ENCODE measurements at places on chromosomes 2 and 18.

DNA sequence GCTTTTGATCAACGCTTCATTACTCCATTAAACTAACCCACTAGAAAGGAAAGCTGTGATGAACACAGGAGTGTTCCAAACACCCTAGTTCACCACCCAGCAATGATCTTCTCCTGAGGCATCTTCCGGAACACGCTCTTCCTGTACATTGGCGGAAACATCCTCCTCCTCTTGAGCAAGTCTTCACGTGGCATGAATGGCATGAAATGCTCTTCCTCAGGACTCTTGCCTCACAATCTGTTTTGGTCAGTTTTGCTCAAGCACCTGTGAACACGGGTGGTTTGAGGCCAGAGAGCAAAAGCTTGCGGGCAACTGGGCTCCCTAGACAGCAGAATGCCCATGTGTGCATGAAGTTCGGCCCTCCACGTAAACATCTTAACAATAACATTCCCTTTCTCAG, 734.2 kb upstream of the SALL3 start:
- no peak for DNase-seq

GRCh38 chr2:10265329-10266132, 37.2 kb upstream of the HPCAL1 start:
- DNase-seq = no peak

- no peak for DNase-seq
These were observed 72.0 kb upstream of the NEUROD1 start for GRCh38 chr2:181752301-181752700.

- no peak for DNase-seq
These were observed 107.3 kb downstream of the PLCL1 start for GRCh38 chr2:197911667-197912066.

- no peak for DNase-seq
These were observed 313.1 kb upstream of the SYT4 start for GRCh38 chr18:43590182-43590903.

GRCh38 chr2:148524519-148524919, 120.0 kb upstream of the EPC2 start:
- DNase-seq = no peak

- DNase-seq = peak; percentile 11
These were observed 84.6 kb downstream of the PLCL1 start for GRCh38 chr2:197889041-197889440.

- no peak for DNase-seq
These were observed 85.7 kb downstream of the SUCLG1 start for GRCh38 chr2:84373391-84373790.

DNA sequence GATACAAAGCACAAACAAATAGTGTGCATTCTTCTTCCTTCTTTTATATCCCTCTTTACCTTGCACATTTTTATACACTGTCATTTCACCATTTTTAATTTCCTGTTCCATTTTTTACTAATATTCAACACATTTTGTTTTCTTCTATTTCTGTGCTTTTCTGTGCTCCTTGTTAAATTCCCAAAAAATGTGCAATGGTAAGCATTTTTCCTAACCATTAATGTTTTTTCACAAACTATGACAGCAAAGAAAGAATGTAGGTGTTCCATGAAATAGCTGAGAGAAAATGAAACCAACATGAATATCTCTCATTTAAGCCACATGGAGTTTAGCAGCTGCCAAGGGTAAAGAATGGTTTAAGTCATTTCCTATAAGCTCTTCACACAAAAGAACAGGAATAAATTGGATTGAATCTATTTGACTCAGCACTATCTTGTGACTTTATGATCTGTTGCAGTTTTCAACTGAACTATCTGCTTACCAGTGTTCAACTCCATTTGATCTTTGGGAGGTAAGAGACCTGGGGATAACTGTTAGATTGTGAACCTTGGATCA, 145.7 kb upstream of the CDH19 start:
- DNase-seq = no peak

GRCh38 chr2:216556202-216556601, 57.6 kb downstream of the RPL37A start:
- DNase-seq = no peak

GRCh38 chr18:39647627-39648534, 2082.3 kb upstream of the CELF4 start:
- DNase-seq = no peak

GRCh38 chr2:32745191-32745590, 117.3 kb downstream of the TTC27 start:
- no peak for DNase-seq

GRCh38 chr2:240663546-240664190, 19.0 kb downstream of the AQP12B start:
- DNase-seq = no peak

DNA sequence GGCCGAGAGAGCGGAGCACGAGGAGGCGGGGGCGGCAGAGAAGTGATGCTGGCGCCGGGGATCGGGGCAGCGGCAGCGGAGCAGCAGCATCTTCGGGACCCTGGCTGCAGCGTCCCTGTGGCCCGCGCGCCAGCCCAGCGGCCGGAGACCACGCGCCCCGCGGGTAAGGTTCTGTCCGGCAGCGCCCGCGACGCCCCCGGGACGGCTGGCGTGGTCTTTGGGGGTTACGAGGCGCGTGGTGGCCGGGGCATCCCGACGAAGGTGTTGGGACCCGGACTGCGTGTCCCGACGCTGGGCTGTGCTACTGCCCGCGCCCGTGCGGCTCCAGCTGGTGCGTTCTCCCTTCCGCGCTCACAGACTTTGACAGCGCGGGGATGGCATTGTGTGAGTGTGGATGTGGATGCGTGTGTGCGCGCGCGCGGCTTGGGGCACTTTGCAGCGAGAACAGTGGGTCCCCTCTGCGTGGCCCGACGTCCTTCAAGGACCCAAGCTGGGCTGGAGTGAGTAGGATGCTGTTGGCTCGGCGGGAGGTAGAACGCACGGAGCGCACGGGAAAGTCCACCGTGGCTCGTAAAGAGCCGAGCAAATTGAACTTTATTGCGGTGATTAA, 405.0 kb downstream of the XIRP2 start:
- DNase-seq = no peak

GRCh38 chr2:241820625-241821384, 11.8 kb downstream of the NEU4 start:
- no peak for DNase-seq

DNA sequence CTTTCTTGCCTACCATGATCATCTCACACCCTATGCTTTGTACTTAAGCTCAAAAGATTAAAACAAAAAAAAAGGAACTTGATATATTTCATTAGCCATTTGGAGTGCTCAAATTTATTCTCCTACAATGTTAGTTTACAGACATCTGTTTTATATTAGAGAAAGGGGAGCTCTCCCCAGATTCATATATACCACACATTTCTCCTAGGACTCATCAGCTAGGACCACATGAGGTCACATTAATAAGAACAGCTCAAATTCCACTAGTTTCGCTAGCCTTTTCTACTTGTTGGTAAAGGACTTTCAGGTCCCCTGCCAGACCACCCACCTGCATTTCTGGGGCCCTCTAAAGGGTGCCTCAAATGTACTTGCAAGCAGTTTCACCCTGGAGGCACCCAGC, 151.2 kb upstream of the MMADHC start:
- no peak for DNase-seq

GRCh38 chr2:67904566-67904965, 158.2 kb downstream of the C1D start:
- DNase-seq = no peak

Measured in GDM1 (cell line).